ENCODE measurements at places on chromosomes 12 and 14. TPM values are rescaled to one million over a fixed set of nuclear protein-coding genes. Genes with fewer than 3 reads are reported as not detected.

GRCh38 chr12:103387385-103387784, 108.4 kb downstream of the C12orf42 start:
- no peak for DNase-seq

DNA sequence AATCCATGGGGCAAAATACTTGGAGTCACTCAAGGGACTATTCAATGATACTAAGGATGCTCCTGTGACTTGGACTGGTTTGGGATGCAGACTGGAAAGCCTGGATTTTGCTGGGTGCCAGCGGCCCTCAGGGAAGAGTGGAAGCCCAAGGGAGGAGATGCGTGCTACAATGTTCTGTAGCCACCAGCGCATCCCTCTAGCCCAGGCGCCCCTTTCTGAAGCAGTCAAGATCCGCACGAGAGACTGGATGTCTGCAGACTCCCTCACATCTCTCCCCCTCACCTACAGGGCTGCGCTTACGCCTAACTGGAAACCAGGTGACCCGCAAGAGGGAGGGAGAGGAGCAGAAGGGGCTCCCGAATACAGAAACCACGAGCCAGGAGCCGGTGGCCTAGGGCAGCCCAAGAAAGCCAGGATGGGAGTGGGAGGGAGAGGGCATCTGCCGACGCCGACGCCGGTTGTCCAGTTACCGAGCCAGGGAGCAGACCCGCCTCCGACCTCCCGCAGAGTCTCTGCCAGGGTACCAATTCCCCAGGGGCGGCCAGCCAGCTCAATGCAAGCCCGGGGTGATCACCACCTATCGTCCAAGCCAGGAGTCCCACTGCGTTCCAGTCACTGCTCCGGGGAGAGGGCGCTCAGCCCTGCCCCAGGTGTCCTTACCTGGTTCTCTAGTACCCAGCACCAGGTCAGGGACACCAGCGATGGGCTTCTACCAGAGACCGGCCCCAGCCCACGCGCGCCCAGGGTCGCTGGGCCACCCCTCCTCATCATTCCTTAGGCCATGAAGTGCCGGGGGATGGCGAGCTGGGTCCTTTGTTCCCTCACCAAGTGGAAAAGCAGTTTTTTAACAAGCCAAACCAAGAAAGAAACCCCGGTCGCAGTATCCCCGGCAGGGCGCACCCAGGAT, 1.2 kb downstream of the NTN4 start:
- no peak for DNase-seq

DNA sequence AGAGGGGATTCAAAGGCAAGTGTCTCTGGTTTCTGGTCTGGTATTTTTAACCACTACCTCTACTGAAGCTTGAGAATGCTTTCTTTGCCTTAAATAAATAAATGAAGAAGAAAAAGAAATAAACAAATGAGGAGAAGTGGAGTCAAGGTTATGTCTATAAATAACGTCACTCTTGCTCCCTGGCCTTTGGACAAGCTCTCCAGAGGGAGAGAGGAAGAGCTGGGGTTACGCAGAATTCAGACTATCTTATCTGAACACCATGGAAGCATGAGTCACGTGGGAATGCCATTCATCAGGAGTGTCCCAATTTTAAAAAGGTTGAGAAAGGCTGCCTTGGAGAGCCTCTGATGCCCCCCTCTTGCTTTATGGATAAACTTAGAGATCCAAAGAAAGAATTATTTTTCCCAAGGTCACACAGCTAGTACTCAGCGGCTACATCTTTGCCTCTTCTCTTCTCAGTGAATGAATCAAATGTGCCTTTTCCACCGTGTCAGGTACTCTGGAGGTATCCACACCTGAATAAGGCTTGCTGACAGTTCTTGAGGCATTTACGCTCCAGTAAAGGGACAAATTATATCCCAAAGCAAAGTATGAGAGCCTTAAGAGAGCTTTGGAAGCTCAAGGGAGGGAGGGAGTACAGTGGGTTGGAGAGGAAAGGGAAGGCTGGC, 12.9 kb upstream of the MSI1 start:
- no peak for DNase-seq

The SMOC1 gene
- total RNA-seq, result not detected

The MYH7 gene
- not detected for total RNA-seq
